ENCODE measurements at places on chromosomes 13 and 19.

- DNase-seq = no peak
Observed at GRCh38 chr13:69755101-69755500, 352.5 kb upstream of the ATXN8OS start.

GRCh38 chr19:1154731-1155351 is 19.2 kb downstream of the SBNO2 start:
- DNase-seq = peak; percentile 78

DNA sequence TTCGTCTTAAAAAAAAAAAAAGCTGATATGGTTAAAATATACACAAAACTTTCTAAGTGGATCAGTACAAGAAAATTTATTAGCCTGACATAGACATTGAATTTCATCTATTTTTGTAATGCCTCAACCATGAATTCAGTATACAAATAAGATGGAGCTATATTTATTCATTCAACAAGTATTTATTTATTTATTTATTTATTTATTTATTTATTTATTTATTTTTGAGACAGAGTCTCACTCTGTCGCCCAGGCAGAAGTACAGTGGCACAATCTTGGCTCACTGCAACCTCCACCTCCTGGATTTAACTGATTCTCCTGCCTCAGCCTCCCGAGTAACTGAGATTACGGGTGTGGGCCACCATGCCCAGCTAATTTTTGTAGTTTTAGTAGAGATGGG is 78.5 kb upstream of the GSX1 start:
- DNase-seq = no peak

DNA sequence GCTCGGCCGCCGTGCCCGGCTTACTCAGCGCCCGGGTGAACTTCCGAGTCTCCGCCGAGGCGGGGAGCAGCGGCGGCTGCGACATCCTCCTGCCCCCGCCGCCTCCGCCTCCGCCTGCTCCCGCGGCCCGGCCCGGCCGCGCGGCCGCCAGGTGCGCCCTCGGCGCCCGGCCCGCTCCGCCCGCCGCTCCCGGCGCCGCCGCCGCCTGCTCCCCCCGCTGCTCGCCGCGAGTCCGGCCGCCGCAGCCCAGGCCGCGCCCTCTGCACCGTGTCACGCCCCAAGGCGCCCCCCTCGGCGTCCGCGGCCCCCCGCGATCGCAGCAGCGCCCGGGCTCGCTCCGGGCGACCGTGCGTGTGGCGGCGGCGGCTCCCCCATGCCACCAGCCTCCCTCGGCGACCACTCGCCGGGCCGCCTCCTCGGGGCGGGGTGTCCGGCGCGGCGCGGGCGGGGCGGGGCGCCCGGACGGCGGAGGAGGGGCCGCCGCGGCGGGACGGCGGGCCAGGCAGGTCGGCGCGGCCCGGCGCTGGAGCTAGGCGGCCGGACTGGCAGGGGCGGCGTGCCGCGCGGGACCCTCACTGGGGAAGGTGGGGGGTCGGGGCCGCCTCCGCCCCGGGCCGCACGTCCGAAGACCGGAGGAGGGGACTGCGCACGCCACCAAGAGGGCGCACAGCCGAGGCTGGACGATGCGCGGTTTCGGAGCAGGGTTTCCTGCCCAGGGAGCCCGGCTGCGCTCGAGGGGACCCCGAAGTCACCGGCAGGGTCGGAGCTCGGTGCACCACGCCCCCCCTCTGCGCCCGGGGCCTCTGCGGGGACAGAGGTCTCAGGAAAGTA is 108.6 kb upstream of the DOCK9 start:
- peak; percentile 60 for DNase-seq

- peak; percentile 78 for DNase-seq
Observed at GRCh38 chr19:12779162-12779993, 4.0 kb upstream of the HOOK2 start.
